ENCODE measurements at places on chromosomes 11 and 22. TPM values are rescaled to one million over a fixed set of nuclear protein-coding genes. Genes with fewer than 3 reads are reported as not detected.

DNA sequence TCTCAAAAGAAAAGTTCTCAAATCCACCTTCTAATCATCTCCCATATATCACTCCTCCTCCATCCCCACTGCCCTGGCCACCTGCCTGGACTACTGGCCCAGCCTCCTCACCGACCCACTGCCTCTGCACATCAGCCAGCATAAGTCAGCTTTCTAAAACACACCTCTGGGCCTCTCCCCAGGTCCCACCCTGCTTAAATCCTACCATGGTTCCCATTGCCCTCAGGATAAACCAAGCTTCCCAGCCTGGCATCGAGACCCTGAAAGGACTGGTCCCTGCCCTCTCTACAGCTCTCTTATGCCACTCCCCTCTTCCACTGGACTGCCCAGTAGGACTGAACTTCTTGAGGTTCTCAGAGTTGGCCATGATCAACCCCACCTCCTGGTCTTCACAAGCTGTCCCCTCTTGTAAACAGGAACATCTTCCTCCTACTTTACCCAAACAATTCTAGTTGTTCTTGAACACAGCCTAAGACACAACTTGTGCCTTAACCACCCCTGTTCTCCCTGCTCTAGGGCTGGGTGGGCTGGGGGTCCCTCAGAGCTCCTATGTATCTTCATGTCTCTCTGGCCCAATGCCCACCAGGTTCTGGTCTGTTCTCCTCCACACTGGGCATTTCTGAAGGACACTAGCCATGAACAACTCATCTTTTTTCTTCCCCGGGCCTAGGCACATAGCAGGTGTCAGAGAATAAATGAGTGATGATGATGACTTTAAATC lies 12.6 kb upstream of the P2RY6 start:
- peaks cover 15% of the 10 kb centered on the region for H3K27me3 ChIP-seq
- H3K36me3 ChIP-seq = no peaks in the 10 kb centered on the region
- H3K4me3 ChIP-seq = no peak overlapping the region
- no peak overlapping the region for H3K27ac ChIP-seq

GRCh38 chr22:43837666-43838065 lies 24.6 kb downstream of the SULT4A1 start:
- no peaks in the 10 kb centered on the region for H3K36me3 ChIP-seq
- H3K4me1 ChIP-seq = no peaks in the 10 kb centered on the region

DNA sequence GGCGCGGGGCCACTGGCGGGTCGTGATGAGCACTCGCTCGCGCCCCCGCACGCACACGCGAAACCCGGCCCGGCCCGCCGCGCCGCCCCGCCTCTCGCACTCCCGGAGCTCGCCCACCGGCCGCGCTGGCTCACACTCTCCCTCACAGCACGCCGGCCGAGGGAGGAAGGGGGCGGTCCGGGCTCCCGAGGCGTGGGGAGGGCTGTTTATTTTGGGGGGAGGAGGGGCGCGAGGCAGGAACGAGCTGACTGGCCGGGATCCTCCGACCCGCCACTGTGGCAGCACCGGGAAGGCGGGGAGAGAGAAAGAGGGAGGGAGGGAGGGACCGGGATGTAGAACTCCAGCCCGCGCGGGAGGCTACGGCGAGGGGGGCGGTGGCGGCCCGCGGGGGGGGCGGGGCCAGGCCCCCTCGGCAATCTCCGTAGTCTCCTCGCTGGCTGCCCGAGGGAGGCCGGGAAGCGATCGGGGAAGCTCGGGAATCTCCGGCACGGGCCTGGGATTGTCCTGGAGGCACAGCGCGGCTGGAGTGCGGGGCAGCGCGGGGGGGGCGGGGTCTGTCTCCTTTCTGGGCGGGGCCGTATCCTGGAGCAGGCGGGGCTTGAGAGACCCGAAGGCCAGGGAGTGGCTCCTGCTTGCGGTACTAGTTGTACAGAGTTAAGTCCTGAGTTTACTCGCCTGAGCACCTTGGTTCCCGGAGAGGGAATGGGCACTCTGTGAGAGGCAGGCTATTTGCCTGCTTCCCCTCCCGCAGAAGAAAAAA lies at the start of gene RBFOX2:
Gene RBFOX2, minus strand, starts transcription at position 179 of the 760 bp plus-strand sequence. CDS start 399 bp downstream, outside the sequence.
- H3K27me3 ChIP-seq = peaks cover 3% of the 10 kb centered on the region
- H3K4me3 ChIP-seq = peak within 1 kb of the TSS; percentile 88

GRCh38 chr11:108160970-108161566 lies 39.7 kb downstream of the ACAT1 start:
- H3K36me3 ChIP-seq = peaks cover 18% of the 10 kb centered on the region
- H3K4me1 ChIP-seq = peaks cover 14% of the 10 kb centered on the region
- no peak for DNase-seq
- H3K27ac ChIP-seq = peak overlapping the region; percentile 65
- H3K27me3 ChIP-seq = no peaks in the 10 kb centered on the region
- no peak overlapping the region for H3K4me3 ChIP-seq

GRCh38 chr11:119335655-119336543 lies 1.6 kb downstream of the RNF26 start:
- no peak overlapping the region for H3K27ac ChIP-seq
- peaks cover 9% of the 10 kb centered on the region for H3K36me3 ChIP-seq
- DNase-seq = no peak
- H3K27me3 ChIP-seq = peaks cover 9% of the 10 kb centered on the region

GRCh38 chr11:134252346-134253187 lies 585 bp downstream of the THYN1 start:
- no peaks in the 10 kb centered on the region for H3K27me3 ChIP-seq
- peak; percentile 53 for DNase-seq
- peaks cover 26% of the 10 kb centered on the region for H3K4me1 ChIP-seq
- H3K27ac ChIP-seq = peak overlapping the region; percentile 54
- H3K4me3 ChIP-seq = peak overlapping the region; percentile 90
- peaks cover 4% of the 10 kb centered on the region for H3K36me3 ChIP-seq

DNA sequence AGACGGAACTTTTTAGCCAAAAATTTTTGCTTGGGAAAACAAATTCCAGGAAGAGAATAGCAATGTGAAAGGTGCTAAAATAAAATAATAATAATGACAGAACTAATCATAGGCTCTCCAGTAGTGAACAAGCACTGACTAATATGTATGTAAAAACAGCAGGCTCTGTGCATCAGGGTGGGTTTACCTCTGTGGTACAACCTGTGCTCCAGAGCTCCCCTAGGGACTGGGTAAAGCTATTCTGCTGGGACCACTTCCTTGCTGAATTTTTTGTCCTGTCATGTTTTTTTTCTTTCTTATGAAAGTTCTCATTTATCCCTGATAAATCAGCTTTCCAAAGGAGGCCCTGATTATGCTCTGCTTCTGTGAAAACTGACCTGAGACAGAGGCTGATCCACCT lies 18.8 kb downstream of the LUZP2 start:
- no peak for DNase-seq
- no peaks in the 10 kb centered on the region for H3K36me3 ChIP-seq
- H3K27ac ChIP-seq = no peak overlapping the region
- H3K27me3 ChIP-seq = no peaks in the 10 kb centered on the region
- no peaks in the 10 kb centered on the region for H3K4me1 ChIP-seq
- no peak overlapping the region for H3K4me3 ChIP-seq

- no peak overlapping the region for H3K27ac ChIP-seq
- H3K4me1 ChIP-seq = no peaks in the 10 kb centered on the region
- no peaks in the 10 kb centered on the region for H3K27me3 ChIP-seq
- no peak overlapping the region for H3K4me3 ChIP-seq
- no peaks in the 10 kb centered on the region for H3K36me3 ChIP-seq
- no peak for DNase-seq
These were observed 173.5 kb upstream of the SNX19 start for GRCh38 chr11:131089727-131090245.

GRCh38 chr11:121012091-121012490 lies 11.8 kb upstream of the TBCEL start:
- DNase-seq = no peak
- no peaks in the 10 kb centered on the region for H3K36me3 ChIP-seq
- H3K27ac ChIP-seq = no peak overlapping the region
- no peak overlapping the region for H3K4me3 ChIP-seq

GRCh38 chr22:17890245-17890671 lies 116.0 kb upstream of the BID start:
- H3K4me3 ChIP-seq = no peak overlapping the region
- no peak overlapping the region for H3K27ac ChIP-seq
- no peak for DNase-seq
- no peaks in the 10 kb centered on the region for H3K27me3 ChIP-seq
- H3K4me1 ChIP-seq = no peaks in the 10 kb centered on the region

DNA sequence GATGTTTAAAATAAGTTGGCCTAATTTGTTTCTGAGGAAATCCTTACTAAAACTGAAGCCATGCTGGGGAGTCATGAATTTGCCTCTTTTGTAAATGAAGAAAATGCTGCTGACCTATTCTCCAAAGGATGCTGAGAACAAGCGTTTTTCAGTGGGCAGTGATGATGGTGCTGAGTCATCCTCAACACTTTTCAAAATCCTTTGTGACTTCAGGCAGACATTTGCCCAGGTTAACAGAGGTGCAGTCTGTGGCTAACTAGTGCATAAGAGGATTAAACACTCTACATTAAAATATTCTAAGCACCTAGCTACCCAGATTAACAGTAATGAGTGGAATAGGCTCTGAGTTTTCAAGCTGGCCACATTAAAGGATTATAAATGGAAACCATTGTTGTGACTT lies 509.0 kb downstream of the DLG2 start:
- no peaks in the 10 kb centered on the region for H3K36me3 ChIP-seq
- H3K4me3 ChIP-seq = no peak overlapping the region
- no peaks in the 10 kb centered on the region for H3K4me1 ChIP-seq

GRCh38 chr11:72719144-72719543 lies 33.1 kb downstream of the ARAP1 start:
- peak overlapping the region; percentile 16 for H3K27ac ChIP-seq
- H3K4me3 ChIP-seq = no peak overlapping the region
- H3K27me3 ChIP-seq = no peaks in the 10 kb centered on the region
- DNase-seq = no peak

DNA sequence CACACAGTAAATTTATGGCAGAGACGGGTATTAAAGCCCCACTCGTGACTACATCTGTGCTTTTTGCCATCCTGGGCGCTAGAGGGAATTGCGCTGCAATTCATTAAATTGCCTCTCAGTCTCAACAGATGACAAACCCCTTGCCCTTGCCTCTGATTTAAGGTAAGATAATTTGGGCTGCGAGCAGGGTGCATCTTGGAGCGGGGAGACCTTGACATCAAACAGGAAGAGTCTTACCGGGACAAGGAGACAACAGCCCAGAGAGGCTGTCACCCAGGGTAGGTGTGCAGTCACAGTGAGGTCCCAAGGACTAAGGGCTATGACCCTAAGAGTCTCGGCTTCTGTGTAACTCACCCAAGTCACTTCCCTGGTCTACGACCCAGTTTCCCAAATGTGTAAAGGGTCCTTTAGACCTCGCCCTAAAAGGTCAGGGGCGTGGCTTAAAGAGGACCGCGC lies 449 bp upstream of the TOM1 start:
- no peaks in the 10 kb centered on the region for H3K27me3 ChIP-seq
- H3K4me3 ChIP-seq = peak overlapping the region; percentile 88
- H3K36me3 ChIP-seq = peaks cover 2% of the 10 kb centered on the region
- H3K27ac ChIP-seq = peak overlapping the region; percentile 56
- DNase-seq = peak; percentile 28
- peaks cover 24% of the 10 kb centered on the region for H3K4me1 ChIP-seq

DNA sequence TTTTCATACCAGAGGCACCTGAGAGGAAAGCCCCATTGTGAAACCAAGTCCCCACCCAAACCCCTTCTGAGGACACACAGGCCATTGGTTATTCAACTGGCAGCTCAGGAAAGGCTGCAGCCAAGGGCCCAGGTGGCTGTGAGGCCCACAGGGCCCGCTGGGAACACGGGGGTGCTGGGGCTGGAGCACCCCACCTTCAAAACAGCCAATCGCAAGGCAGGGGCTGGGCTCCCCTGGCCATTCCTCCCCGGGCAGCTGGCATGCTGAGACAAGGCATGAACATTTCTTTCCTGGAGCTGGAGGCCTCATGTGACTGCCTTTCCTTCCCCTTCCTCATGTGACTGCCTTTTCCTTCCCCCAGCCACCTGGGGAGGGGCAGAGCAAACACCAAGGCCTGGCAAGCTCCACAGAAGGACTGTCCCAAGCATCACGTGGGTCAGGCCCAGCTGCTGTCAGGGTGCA lies 76.9 kb downstream of the PIWIL3 start:
- H3K4me1 ChIP-seq = no peaks in the 10 kb centered on the region
- DNase-seq = no peak
- H3K4me3 ChIP-seq = no peak overlapping the region
- H3K27me3 ChIP-seq = no peaks in the 10 kb centered on the region
- H3K36me3 ChIP-seq = no peaks in the 10 kb centered on the region

GRCh38 chr11:122036018-122036417 lies 80.0 kb downstream of the BLID start:
- H3K27me3 ChIP-seq = peaks cover 11% of the 10 kb centered on the region
- no peaks in the 10 kb centered on the region for H3K4me1 ChIP-seq
- H3K36me3 ChIP-seq = no peaks in the 10 kb centered on the region
- no peak overlapping the region for H3K4me3 ChIP-seq
- DNase-seq = no peak

GRCh38 chr22:48507171-48507570 lies 1320.5 kb downstream of the BRD1 start:
- DNase-seq = no peak
- H3K36me3 ChIP-seq = no peaks in the 10 kb centered on the region
- H3K4me1 ChIP-seq = no peaks in the 10 kb centered on the region
- no peaks in the 10 kb centered on the region for H3K27me3 ChIP-seq
- H3K27ac ChIP-seq = no peak overlapping the region
- no peak overlapping the region for H3K4me3 ChIP-seq

DNA sequence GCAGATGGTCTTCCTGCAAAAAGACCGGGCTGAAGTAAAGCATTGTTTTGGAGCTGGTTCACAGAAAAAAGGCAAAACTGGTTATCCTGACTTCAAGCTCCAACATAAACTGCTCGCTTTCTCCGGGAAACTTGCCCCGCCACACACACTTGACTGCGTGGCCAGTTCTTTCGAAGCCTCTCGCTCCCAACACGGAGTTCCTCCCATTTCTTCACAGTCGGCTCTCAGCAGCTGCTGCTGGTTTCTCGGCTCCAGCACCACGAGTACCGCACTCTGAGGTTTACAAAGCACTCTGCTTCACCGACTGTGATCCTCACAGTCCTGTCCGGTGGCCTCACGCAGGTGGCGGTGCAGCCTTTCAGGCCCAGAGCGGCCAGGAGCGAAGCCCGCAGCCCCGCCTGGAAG lies 264 bp downstream of the CHEK1 start:
- H3K36me3 ChIP-seq = peaks cover 42% of the 10 kb centered on the region
- DNase-seq = no peak
- peak overlapping the region; percentile 89 for H3K4me3 ChIP-seq
- no peaks in the 10 kb centered on the region for H3K27me3 ChIP-seq

The CCDC157 gene
- 1.1 TPM for total RNA-seq

The PDE3B gene
- total RNA-seq = 16.5 TPM

The BDNF gene
- total RNA-seq = not detected

The DNAJB7 gene
- not detected for total RNA-seq

The TMX2 gene
- 54.7 TPM for total RNA-seq

The TSKU gene
- 0.35 TPM for total RNA-seq

The SLC6A5 gene
- total RNA-seq = not detected

The PDGFB gene
- 3.9 TPM for total RNA-seq

The APOA5 gene
- not detected for total RNA-seq

The ROBO4 gene
- not detected for total RNA-seq

The SLC29A2 gene
- total RNA-seq = 7.4 TPM

The GRAP2 gene
- 25.5 TPM for total RNA-seq

The OVOL1 gene
- total RNA-seq = not detected

The NEFH gene
- 2.5 TPM for total RNA-seq

The SDHAF2 gene
- total RNA-seq = 23.7 TPM

The HBE1 gene
- total RNA-seq = not detected
